ENCODE measurements at places on chromosomes 1 and 21.

GRCh38 chr1:4973341-4973740, 318.9 kb downstream of the AJAP1 start:
- no peak for DNase-seq

DNA sequence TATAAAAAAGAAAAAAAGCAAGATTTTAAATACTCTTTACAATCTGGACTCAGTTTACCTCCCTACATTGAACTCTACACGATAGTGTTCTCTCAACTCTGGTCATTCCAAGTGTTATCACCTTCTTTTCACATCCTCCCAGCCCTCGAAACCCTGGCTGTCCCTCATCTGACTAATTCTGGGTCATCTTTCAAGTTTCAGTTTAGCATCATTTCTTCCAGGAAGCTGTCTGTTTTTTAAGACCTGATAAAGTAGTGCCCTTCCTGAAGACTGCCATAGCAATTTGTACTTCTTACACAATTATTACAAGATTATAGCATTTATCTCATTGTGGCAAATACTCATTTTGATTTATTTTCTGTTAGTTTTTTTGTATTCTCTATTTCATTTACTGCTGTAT, 1.2 kb downstream of the ALG14 start:
- DNase-seq, result no peak

GRCh38 chr1:29800120-29800519, 563.8 kb downstream of the PTPRU start:
- DNase-seq, result no peak

DNA sequence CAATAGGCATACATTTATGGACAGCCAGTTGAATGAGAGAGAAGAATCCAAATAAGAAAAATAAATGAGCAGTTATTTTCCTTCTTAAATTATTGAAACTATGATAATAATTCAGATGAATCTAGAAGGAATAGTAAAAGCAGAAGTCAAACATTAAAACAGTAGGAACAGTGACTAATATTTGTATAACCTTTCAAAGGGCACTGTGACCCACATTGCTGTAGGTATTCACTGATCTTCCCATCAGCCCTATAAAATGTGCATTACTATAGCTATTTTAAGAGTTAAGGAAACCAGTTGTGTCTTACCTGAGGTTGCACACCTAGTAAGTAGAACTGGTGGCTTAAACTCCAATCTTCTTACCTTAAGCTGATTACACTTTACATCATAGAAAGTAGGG, 102.8 kb upstream of the ARTN start:
- DNase-seq, result no peak

DNA sequence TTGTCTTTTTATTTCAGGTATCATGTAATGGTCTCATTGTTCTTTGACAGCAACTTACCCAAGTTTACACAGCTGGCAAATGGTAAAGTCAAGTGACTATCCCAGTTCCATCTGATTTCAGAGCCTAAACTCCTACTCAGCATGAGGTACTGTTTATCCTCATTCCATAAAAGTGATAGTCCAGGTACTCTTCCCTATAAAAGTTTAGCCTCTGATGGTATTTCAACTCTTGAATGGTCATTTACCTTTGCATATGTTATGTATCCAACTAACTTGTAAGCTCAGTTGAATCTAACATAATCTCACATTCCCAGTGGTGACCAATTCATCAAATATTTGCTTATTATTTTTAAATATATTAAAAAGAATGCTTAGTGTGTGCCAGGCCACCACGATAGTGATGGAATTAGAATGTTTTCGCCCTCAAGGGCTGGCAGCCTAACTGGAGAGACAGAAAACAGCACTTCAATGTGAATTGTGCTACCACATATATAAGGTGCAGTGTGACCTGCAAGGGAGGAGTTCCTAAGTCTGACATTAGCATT, 307.1 kb downstream of the CTH start:
- DNase-seq, result no peak

DNA sequence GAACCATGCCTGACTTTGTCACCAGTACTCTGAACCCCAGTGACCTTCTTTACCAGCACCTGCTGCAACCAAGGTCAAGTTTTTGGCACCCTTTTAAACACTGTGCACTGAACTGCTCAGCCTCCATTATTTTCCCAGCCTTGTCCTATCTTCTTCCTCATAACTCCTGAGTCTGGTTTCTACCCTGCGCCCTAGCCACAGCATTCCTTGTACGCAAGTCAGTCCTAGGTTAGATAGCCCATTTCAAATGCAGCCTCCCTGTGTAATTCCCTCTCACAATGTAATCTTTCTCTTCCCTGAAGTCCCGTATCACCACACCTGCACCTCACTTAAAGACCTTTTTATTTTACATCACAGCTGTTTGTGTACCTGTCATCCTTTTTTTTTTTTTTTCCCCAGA, 37.2 kb downstream of the DNTTIP2 start:
- DNase-seq, result no peak

GRCh38 chr1:48757363-48757762, 19.3 kb downstream of the BEND5 start:
- DNase-seq, result no peak

DNA sequence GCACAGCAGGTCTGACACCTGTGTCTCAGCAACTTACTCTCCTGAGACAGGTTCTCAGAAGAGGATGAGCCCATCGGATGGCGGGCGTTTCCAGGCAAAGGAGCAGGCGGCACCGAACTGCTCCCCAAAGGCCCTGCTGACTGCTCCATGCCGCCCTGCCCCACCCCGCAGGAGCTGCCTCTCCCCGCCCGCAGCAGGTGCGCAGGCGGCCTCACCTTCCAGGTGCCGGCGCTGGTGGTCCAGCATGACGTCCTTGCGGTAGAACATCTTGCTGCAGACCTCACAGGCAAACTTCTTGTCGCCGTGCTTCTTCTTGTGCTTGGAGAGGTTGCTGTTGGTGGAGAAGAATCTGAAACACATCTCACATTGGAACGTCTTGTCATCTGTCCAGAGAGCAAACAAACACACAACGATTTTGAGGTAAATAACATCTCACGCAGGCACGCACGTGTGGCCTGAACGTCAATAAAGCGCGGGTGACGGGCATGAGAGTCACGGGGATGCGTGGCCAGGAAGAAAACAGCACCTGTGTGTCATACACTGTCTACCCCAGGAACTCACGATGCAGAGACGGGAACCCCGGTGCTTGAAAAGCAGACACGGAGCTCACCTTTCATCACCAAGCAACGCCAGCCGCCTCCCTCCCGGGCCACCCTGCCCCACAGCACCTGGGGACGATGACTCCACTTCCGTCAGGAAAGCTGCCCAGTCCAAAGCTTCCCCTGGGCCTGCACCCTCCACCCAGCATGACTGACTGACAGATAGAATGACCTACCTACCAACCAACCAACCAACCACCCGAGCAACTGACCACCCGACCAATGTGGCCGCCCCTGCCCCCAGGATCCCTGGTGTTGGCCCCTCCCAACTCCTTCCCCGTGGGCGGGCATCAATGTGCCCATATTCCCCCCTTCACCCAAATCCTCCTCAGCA, 50.9 kb downstream of the PRDM15 start:
- DNase-seq, result no peak

DNA sequence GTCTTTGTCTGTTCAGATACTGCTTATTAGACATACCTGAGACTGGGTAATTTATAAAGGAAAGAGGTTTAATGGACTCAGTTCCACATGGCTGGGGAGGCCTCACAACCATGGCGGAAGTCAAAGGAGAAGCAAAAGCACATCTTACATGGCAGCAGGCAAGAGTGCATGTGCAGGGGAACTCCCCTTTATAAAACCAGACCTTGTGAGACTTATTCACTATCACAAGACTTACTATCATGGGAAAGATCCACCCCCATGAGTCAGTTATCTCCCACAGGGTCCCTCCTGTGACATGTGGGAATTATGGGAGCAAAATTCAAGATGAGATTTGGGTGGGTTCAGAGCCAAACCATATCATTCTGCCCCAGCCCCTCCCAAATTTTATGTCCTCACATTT, 7.1 kb upstream of the PSMA5 start:
- DNase-seq, result no peak

GRCh38 chr1:2446394-2446793, 29.7 kb upstream of the PLCH2 start:
- DNase-seq, result no peak

DNA sequence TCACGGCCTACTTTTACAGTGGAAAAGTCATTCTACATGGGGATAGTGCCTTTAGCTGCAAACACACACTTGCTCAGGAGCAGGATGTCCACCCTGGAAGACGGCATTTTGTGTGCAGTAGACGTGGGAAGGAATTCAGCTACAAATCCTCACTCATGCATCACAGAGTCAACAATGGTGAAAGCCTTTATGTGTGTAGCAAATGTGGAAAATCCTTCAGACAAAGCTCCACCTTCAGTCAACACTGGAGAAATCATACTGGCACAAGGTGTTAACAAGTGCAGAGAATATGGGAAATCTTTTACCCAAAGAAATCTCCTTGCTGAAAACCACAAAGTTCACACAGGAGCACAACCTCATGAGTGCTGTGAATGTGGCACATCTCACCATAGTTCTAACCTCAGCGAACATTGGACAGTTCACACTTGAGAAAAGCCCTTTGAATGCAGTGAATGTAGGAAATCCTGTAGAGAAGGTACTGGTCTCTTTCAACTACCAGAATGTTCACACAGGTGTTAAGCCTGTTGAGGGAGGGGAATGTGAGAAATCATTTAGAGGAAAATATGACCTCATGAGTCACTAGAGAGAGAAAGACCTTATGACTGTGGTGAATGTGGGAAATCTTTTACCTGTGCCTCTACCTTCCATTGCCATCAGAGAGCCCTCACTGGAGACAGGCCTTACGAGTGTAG, 101.8 kb downstream of the PTGS2 start:
- DNase-seq, result no peak

DNA sequence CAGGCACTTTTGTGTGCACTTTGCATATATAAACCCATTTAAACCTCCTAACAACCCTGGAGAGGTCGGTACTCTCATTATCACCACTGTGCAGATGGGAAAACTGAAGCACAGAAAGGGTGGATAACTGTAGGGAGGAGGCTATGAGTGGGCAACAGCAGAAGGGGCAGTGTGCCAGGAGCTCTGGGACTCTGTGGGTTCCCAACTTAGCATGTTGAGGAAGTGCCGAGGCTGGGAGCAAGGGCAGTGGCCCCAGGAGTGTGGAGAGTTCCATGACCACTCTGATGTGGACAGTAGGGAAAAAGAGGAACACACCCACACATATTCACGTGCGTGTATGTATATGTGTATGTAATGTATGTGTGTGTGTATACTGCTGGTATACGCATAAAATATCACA, 25.7 kb upstream of the KCNC4 start:
- no peak for DNase-seq
